Astrocyte of the hippocampus (primary cell): ENCODE measurements at places on chromosomes 5 and 9.

- no peak for DNase-seq
Observed at GRCh38 chr5:109805472-109805871, 115.7 kb downstream of the MAN2A1 start.

DNA sequence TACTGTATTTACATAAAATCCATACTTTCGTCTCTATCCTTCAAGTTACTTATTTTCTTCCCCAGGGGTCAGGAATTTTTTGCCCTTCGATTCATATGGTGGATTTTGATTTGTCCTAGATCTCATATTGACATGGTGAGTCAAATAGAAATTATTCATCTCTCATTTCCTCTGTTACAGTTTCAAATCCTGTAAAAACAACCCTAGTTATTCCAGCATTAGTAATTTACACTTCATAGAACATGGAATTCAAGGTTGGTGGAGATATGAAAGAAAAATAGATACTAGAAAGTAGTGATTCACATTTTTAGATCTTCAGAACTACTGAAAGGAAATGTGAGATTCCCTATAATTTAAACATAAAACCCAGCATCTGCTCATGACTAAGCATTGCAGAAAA, 1331.0 kb upstream of the CDH9 start:
- no peak for DNase-seq

DNA sequence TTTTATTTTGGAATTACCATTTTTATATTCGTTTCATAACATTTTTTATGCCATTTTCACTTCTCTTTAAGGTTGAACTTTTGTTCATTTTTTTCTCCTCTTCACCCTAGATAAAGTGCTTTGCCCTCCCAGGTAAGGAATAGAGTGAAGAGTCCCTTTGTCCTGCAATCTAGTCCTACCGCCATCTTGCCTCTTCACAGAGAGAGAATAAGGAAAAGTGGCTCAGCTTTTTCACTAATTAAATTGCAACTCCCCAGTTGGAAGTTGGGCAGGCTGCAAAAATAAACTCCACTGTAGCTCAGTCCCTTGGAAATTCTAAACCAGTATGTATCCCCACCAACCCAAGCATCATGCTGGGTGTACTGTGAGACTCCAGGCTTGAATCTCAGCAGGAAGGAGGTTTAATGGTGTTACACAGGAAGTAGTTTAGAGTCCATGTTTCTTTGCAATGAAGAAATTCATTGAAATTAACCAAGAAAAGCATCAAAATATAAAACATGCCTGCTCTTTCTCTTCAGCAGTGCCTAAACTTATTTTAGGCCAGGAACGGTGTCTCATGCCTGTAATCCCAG, 60.3 kb upstream of the PCSK1 start:
- no peak for DNase-seq

- no peak for DNase-seq
Observed at GRCh38 chr5:59716029-59716428, 177.5 kb downstream of the PDE4D start.

GRCh38 chr9:93159601-93160471, 24.1 kb upstream of the WNK2 start:
- peak; percentile 95 for DNase-seq

DNA sequence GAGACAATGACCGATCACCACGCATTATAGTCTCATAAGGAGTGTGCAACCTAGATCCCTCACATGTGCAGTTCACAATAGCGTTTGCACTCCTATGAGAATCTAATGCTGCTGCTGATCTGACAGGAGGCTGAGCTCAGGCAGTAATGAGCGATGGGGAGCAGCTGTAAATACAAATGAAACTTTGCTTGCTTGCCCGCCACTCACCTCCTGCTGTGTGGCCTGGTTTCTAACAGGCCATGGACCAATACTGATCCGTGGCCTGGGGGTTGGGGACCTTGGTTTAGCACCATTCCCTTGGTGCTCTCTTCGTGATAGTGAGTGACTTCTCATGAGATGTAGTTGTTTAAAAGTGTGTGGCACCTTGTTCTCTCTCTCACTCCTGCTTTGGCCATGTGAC, 50.2 kb downstream of the PRLR start:
- DNase-seq, result no peak

DNA sequence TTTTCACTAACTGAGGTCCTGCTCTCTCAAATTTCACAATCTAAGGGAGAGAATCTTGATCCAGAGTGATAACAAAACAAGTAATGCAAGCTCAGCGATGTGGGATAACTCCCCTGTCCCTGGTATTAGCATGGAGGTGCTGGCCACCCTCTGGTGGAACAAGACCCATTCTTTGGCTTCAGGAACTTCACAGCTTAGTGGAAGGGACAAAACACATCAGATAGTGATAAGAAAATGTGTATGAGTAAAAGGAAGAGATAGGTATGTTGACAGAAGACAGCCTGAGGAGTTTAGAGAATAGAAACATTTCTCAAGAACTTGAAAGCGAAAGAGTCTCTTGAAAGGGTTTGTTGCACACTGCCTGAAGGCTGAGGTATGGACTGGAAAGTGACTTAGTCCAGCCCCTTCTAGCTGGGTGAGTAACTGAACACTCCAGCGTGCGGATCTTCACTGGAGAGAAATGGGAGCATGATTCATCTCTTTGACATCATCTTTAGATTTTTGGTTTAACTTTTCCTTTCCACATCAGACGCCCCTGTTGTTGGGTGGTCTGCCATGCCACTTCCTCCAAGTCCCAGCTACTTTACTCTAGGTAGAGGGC, 25.4 kb upstream of the ZSWIM6 start:
- DNase-seq, result peak; percentile 59

GRCh38 chr5:89043676-89044075, 160.7 kb upstream of the MEF2C start:
- DNase-seq, result peak; percentile 6

DNA sequence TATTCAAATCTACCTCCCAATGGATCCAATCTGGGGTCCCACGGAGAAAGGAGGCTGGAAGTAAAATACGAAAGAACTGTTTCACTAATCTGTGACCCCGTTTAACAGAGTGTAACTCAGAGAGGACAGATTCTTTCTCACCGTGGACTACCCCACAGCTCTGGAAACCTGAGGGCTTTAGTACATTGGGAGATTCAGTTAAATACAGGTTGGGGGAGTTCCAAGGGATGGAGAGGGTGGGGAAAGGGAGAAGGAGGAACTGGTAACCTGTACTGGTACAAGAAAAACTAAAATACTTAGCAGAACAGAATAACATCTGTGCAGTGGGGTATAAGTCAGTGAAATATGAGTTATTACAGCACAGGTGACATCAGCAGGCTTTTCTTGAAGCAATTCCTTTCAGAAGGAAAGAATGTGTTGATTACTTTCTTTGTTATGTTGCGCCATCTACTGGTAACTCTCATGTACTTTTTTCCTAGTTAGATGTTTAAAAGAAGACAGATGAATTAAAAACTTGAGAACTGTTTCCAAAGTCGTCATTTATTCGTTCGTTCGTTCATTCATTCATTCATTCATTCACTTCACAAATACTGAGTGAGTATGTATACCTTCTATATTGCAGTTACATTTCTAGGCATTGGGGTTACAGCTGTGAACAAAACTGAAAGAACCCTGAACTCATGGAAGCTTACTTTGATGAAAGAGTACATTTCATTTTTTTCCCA, 30.0 kb upstream of the STOM start:
- peak; percentile 76 for DNase-seq

GRCh38 chr9:83403527-83404238, 134.5 kb downstream of the FRMD3 start:
- peak; percentile 80 for DNase-seq

DNA sequence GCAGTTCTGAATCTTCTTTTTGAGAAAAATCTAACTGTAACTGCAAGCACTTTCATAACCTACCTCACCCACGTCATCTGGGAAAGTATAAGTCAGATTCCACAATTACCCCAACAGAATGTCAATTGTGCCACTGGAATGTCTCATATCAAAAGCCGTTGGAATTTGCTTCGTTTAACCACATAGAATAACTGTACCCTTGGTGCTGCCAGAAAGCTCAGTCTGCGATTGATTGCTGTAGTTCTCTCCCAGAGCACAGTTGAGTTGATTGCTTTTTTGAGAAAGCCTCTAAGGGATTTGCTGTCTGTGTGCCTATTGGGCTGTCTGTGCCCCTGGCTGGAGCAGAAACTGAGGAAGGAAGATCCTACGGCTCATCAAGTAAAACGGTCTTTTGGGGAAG, 583.6 kb downstream of the TMEM38B start:
- DNase-seq, result peak; percentile 95

DNA sequence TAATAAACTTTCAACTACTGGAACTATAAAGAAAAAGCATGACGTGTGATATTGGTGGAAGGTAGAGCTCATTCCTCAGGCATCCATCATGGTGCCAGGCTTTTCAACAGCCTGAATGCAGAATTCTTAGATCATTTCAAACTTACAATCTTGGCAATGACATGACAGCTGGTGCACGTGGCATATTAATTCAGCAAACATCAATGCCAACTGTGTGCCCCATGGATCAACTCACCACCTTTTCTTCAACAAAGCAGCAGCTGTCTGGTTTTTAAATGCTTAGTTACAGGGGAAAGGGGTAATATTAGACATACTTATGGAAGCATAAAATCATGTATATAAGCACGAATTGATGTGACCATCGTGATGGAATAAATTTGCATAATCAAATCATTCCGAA, 56.0 kb upstream of the OR13F1 start:
- DNase-seq, result no peak

DNA sequence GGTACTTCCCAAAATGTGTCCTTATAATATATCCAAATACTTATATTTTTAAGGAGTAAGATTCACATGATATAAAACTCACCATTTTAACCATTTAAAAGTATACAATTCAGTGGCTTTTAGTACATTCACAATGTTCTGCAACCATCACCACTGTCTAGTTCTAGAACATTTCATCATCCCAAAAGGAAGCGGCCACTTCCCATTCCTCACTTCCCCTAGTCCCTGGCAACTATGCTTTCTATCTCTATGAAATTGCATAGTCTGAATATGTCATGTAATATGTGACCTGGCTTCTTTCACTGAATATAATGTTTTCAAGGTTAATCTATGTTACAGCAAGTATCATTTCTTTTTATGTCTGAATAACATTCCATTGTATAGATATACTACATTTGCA, 615.1 kb upstream of the SGCD start:
- no peak for DNase-seq

- DNase-seq, result peak; percentile 43
Observed at GRCh38 chr9:75551861-75552260, 338.6 kb upstream of the PCSK5 start.

DNA sequence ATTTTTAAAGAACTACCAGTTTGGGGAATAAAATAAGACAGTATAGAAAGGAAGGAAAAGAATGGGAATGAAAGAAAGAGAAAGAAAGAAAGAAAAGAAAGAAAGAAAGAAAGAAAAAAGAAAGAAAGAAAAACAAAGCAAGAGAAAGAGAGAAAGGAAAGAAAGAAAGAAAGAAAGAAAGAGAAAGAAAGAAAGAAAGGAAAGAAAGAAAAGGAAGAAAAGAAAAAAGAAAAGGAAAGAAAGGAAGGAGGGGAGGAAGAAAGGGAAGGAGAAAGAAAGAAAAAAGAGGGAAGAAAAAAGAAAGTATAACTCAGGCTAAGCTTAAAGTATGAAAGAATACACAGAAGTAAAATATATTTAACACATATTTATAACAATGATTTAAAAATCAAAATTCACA, 51.0 kb upstream of the FGF10 start:
- no peak for DNase-seq

- no peak for DNase-seq
Observed at GRCh38 chr5:2030131-2030530, 147.4 kb upstream of the IRX4 start.

- peak; percentile 75 for DNase-seq
Observed at GRCh38 chr9:33813712-33814641, 3.0 kb upstream of the UBE2R2 start.

GRCh38 chr5:179854356-179854755, 4.3 kb downstream of the MRNIP start:
- no peak for DNase-seq
